ENCODE measurements at places on chromosomes 6 and 20.

DNA sequence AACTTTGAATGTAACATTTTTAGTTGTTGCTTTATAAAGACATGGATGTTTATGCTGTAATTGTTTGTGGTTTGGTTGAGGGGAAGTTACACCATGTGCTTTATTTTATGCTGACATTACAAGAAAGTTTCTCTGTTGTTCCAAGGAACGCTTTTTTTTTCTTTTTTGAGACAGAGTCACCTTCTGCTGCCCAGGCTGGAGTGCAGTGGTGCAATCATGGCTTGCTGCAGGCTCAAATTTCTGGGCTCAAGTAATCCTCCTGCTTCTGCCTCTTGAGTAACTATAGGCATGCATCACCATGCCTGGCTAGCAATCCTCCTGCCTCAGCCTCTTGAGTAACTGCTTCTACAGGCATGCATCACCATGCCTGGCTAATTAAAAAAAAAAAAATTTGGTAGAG, 21.0 kb upstream of the IFNGR1 start:
- no peak for DNase-seq

GRCh38 chr20:19659448-19659847, 98.6 kb upstream of the RIN2 start:
- no peak for DNase-seq

- DNase-seq: no peak
Measured at GRCh38 chr6:138680085-138680484, 93.5 kb upstream of the CCDC28A start.

DNA sequence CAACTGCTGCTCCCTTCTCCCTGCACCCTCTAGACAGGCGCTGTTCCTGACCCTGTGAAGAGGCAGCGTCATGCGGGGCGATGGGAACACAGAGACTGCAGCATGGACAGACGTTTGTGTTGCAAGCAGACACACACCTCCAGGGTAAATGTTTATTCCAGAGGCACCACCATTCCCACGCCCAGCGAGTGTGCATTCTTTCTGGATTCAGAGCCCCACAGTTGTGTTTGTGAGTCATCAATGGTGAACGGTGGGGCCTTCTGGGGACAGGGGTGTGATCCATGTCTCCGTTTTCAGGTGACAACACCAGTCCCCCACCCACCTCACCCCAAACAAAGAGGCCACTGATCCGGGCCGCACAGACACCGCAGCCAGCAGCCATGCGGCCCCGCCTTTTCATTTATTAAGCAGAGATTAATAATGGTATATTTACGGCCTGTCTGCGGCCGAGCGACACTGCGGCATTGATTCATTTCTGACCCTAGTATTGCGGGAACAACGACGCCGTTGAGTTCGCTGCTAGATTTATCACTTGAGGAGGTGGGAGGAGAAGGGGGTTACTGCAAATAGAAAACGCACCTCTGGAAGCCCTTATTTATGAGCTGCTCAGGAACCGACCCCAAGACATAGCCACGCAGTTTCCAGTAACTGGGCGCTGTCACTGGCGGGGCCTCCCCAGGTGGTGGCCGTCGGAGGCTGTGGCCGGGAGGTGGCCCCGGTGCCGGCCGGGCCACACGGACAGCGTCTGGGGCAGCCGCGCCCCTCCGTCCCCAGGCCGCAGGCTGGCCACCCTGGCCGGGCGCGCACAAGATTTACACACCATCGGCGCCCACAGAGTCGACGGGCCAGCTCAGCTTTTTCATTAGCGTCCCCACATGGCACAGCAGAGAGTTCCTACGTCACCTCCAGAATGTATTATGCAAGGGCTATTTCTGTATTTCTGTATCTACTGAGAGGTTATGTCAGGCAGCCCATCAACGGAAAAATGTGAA, 367.6 kb downstream of the THBS2 start:
- DNase-seq: no peak

- DNase-seq: no peak
Measured at GRCh38 chr20:24588725-24589340, 119.4 kb downstream of the SYNDIG1 start.

DNA sequence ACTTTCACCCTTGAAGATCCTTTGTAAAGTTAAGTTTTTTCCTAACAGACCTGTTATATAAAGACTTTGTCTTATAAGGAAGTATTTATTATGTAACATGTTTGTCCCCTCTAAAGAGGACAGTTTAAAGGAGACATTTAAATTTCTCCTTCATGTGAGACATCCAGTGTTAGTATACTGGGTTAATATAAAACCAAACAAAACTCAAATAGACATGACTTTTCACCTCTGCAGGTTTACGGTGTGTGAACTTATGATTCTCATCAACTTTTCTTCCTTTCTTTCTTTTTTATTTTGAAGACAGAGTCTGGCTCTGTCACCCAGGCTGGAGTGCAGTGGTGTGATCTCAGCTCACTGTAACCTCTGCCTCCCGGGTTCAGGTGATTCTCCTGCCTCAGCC, 17.4 kb upstream of the MPC1 start:
- no peak for DNase-seq

DNA sequence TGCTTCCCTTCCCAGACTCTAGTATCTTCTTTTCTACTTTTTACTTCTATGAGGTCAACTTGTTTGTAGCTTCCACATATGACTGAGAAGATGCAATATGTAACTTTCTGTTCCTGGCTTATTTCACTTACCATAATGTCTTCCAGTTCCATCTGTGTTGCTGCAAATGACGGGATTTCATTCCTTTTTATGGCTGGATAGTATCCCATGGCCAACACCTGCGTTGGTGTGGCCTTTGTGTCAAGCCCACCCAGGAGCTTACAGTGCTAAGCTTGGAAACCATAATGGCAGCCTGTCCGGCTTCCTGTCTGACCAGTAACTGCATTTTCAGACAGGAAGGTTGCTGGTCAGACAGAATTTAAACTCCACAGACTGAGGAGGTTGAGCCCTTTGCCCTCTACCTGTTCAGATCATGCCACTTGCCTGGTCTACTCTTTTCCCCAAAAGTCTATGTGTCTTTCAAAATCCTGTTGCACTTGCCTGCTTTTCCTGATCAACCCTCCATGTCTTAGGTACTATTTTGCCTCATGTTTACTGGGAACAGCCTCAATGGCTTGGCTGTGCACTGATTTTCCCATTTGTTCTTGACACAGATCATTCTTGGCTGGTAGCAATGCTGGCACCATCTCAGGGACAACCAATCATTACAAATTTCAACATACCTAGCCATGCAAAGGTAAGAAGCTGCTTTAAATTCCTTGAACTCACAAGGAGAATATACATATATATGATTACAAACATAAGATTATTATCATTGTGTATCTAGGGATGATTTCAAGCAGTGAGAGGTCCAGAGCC, 114.3 kb upstream of the PLEKHG1 start:
- DNase-seq: no peak

- DNase-seq: no peak
Measured at GRCh38 chr20:39474879-39475278, 512.7 kb downstream of the DHX35 start.

DNA sequence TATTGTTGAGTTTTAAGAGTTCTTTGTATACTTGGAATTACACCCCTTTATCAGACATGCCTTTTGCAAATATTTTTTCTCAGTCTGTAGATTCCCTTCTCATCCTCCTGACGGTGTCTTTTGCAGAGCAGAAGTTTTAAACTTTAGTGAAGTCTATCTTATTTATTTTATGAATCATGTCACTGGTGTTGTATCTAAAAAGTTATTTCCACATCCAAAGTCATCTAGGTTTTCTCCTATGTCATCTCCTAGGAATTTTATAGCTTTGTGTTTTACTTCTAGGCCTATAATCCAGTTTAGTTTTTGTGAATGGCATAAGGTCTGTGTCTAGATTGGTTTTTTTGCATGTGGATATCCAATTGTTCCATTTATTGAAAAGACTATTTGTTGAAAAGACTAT, 271.3 kb downstream of the KIF16B start:
- no peak for DNase-seq

GRCh38 chr6:63904650-63905248, 269.1 kb downstream of the PHF3 start:
- DNase-seq: no peak

DNA sequence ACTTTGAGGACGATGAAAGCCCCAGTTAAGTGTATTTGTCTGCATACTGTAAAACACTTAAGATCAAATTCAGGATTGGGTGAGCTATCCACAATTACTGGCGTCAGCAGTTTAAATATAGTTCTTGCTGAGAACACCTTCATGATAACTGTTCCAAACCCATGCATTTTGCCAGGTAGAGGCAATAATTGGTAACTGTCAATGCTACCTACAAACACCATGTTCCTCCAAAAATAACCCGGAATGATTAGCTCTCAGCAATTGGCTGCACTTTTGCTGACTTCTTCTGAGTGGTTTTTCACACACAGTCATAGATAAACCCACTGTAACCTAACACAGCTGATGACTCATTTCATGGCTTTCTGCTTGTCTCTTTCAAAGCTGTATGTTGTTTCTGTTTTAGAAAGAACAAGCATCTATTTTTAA, 1358.6 kb upstream of the GJE1 start:
- no peak for DNase-seq

DNA sequence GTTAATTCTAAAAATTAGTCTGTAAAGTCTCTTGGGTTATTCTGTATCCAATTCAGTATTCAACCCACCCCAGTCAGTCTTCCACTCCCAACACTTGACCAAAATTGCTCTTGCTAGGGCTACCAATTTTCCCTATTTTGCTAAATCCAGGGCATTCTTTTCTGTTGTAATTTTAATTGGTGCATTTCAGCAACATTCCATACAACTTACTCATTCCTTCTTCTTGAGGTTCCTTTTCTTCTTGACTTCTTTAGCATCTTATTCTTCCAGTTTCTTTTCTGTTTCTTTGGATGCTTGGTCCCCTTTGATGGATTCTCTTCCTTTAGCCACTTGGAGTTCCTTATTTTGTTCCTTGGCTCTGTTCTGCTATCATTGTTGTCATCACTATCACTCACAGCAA, 11.2 kb upstream of the GRM1 start:
- no peak for DNase-seq

DNA sequence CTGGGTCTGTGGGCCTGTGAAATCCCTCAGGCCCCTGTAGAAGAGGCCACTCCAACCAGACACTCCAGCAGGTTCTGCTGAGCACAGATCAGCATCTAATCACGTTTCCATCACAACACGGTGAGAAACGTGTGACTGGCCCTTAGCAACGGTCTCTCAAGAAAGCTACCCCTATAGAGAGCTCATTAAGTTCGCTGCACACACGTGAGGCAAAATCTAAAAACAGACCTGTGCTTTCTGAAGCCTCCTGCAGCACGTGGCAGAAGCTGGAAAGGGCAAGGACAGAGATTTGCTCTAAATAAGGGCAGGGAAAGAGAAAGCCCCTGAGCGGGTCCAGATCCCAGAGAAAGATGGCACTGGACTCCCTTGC, 56.5 kb downstream of the GPR6 start:
- DNase-seq: no peak

GRCh38 chr20:1875762-1876161, 19.4 kb upstream of the SIRPA start:
- DNase-seq: no peak

GRCh38 chr20:53439616-53440015, 154.0 kb downstream of the ZNF217 start:
- no peak for DNase-seq

DNA sequence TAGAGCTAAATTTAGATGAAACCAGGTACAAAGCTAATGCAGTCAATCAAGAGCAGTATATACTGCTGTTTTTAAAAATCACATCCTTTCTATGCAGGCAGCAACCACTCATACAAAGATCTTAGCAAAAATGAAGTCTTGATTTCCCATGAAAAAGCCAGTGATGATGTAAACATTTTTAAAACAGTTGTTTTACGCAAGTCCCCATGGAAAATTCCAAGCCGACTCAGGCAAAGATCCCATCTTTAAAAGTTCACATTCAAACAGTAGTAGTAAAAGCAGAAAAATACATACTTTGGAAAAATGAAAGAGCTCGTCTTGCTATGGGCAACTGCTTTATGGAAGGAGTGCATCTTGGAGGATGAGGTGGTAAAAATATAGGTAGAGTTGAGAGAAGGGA, 84.0 kb downstream of the RCAN2 start:
- no peak for DNase-seq

DNA sequence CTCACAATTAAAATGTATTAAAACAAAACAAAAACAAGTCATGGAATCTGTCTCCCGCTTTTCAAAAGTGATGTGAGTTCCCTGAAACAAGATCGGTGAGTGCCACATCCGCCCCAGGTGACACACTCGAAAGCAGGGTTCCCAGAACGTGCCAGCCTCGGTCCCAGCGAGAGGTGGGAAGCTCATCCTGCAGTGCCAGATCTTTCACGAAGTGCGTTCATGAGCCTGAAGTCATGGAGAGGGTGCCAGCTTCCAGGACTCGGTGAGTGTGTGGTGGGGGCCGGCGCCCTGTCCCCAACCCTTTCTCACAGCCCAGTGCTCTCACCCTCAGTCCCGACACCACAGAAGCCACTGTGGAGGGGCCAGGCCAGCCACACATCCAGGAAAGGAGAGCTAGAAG, 127.4 kb downstream of the WDR27 start:
- DNase-seq: no peak

DNA sequence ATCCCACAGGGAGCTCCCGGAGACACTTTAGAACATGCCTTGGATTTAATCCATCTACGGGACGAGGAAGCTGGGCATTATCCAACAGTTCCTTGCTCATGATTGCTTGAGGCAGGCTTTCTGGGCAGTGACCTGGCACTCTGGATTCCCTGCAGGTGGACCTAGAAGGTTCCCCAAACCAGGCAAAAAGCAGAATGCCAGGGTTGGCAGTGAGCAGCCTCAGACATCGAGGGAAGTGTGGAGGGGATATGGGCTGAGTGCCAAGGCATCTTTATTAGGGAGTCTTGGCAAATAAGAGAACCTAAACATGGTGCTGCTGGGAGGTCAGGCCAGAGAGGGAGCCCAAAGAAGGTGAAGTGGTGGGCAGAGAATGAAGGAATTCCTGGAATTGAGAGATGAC, 158.5 kb downstream of the CD83 start:
- no peak for DNase-seq

GRCh38 chr6:56329271-56330050, 82.1 kb upstream of the COL21A1 start:
- no peak for DNase-seq

DNA sequence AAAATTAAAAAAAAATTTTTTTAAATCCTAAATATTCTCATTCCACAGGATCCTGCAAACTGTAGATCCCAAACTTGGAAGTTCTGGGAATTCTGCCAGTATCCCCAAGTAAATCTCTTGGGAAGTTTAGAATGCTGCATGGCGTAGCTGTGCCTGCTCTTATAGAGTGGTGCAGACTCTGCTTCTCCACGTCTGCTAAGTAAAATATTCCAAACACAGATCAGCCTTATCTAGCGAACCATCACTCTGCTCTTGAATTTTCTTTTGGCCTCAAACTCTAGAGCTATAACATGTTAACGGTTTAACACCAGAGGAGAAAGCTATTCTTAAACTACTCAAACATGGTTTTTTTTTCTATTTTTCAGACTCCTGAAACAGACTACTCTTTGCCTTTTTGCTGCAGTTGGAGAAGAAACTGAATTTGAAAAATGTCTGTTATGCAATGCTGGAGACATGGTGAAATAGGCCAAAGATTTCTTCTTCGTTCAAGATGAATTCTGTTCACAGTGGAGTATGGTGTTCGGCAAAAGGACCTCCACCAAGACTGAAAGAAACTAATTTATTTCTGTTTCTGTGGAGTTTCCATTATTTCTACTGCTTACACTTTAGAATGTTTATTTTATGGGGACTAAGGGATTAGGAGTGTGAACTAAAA, 138.5 kb upstream of the AKAP12 start:
- no peak for DNase-seq

GRCh38 chr6:120779441-120779840, 554.8 kb downstream of the TBC1D32 start:
- DNase-seq: no peak

GRCh38 chr6:15444081-15444731, 198.3 kb downstream of the JARID2 start:
- DNase-seq: no peak

GRCh38 chr6:56348578-56348977, 101.2 kb upstream of the COL21A1 start:
- no peak for DNase-seq
